ENCODE measurements at places on chromosomes 5 and 9.

DNA sequence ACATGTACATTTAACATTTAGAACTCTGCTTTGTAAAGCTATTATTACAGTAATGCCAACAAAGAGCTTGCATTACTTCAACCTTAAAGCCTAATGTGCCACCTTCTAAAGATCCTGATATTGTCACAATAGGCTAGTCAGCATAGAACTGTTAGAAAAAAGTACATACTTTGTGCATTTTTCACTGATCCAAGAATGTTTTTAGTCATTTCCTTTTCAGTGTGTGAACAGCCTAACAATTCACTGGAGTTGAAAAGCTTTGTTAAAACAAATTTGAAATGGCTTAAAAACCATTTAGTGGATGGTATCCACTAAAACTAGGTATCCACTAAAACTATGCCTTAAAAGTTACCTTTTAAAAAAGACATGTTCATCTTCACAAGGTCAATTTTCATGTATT is 4.5 kb downstream of the RPS6 start:
- DNase-seq = no peak

DNA sequence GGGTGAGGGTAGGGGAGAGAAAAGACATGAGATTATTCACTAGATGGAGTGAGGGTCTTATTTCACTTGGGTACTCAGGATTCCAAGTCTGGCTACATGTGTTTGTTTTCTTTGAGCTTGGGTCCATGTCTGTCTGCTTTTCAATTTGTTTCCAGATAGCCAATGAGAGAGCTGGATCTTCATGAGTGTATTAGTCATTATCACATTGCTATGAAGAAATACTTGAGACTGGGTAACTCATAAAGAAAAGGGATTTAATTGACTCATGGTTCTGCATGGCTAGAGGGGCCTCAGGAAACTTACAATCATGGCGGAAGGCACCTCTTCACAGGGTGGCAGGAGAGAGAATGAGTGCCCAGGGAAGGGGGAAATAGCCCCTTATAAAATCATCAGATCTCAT is 196.8 kb upstream of the TRIM32 start:
- DNase-seq = no peak

GRCh38 chr9:38026840-38027527 is 42.0 kb downstream of the SHB start:
- no peak for DNase-seq

GRCh38 chr5:101608322-101608721 is 687.8 kb downstream of the SLCO4C1 start:
- no peak for DNase-seq

GRCh38 chr5:45110399-45110798 is 301.7 kb downstream of the MRPS30 start:
- DNase-seq = no peak

- no peak for DNase-seq
Observed at GRCh38 chr9:113568571-113569321, 105.2 kb downstream of the RGS3 start.

GRCh38 chr9:135827866-135828580 is 79.3 kb downstream of the CAMSAP1 start:
- DNase-seq = no peak

DNA sequence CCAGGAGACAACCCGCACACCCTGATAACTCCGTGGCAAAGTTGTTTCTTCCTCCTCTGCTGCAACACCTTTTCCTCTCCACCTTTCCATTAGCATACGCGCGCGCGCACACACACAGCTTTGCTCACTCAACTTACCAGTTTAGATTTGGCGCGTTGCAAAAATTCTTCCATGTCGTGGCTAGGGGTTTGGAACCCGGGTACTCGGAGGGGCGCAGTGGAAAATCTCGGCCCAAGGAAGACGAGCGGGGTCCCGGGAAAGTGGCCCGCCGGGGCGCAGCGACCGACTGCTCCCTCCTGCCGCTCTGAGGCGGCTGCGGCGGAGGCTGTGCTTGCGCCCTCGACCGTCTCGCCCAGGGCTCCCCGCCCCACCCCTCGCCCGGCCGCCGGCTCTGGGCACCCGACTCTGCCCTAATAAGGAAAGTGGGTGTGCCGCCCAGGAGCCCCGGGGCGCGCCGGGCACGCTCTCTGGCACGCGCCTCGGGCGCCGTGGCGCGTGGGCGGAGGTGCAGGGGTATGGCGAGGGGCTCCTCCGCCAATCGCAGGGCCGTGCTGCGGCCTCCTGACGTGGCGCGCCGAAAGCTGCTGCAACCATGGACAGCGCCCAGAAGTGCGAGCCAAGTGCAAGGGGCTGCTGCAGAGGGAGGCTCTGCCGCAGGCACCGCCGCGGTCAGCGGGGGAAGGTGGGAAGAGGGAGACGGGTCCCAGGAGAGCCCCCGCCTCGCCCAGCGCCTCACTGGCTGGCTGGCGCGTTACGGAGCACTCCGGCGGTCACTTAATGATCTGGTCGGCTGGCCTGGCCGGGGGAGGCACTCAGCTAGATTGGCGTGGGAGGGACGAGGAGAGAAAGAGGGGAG is at the start of gene PRUNE2:
Gene PRUNE2 (minus strand): TSS at position 324 of the 856 bp plus-strand sequence. CDS start 151 bp downstream, at position 173.
- DNase-seq = no peak

DNA sequence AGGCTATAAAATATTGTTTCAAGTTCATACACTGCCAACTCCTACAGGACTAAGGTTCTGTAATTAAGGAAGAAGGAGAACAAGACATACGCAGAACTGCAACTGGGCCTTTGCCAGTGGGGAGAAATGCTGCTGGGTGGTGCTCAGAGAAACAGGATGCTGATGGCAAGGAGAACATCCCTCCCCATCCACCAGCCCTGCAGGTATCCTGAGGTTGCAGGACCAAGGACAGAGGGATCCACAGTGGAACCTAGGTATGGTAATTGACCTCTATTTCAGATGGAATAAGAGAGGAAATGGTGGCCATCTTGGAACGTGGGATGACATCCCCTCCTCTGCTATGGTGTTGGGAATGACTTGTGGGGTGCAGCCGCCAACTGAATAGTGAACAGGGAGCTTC is 206.3 kb upstream of the S1PR3 start:
- no peak for DNase-seq

GRCh38 chr5:136141561-136141960 is 8.9 kb downstream of the SMAD5 start:
- DNase-seq = no peak

Measured in activated T-helper 1 cell treated with anti-CD3 and anti-CD28 coated beads, Interleukin-2, amount 50 U/mL, for 16 hours (primary cell).